ENCODE measurements at places on chromosomes 13 and 19.

DNA sequence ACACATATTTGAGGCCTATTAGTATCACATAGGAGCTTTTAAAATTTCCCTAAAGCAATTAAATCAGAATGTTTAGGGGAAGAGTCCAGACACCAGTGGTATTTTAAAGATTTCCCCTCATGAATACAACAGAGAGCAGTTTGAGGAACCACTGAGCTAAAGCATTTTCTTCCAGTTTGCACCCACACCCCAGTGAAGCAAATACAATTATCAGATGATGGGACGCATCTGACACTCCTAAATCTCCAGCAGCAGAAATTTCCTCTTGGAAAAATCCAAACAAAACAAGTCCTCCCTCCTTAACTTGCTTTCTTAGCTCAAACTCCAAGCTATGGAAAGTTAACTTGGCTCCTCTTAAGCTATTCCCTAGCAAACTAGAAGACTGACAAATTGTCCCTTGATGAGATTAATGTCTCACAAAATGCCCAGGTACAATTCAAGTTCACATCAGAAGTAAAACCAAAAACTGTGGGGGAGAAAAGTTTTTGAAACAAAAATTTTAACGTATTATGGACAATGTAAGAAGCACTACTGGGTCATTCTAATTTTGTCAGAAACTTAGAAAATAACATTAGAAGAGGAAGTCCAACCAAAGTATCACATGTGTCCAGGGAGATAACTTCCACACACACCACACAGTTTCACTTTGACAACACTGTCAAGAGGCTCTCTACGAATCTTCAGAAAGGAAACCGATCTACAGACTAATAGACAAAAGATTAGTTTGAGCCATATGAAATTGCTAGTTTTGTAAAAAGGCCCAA lies 74.1 kb downstream of the ABCC4 start:
- no peak for DNase-seq

DNA sequence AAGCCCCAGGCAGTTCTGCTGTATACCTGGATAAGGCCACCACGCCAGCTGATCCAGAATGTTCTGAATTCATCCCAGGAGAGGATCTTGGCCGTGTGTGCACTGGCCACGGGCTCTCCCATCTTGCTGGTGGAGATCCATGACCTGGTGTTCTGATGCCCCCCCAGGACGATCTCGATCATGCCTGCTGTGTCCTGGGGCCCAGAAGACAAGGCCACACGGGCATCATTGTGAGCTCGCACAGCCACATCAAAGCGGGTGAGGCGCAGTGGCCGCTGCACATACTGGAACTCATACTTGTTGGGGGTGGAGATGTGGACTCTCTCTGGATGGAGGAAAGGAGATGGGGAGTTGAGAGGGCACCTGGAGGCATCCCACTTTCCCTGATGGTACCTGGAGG lies 40.1 kb downstream of the F2RL3 start:
- no peak for DNase-seq

GRCh38 chr19:2283835-2284507 lies 2.0 kb upstream of the PEAK3 start:
- no peak for DNase-seq

DNA sequence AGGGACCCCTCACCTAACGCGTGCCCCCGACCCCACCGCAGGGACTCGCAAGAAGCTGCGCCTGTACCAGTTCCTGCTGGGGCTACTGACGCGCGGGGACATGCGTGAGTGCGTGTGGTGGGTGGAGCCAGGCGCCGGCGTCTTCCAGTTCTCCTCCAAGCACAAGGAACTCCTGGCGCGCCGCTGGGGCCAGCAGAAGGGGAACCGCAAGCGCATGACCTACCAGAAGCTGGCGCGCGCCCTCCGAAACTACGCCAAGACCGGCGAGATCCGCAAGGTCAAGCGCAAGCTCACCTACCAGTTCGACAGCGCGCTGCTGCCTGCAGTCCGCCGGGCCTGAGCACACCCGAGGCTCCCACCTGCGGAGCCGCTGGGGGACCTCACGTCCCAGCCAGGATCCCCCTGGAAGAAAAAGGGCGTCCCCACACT lies 4.7 kb upstream of the MYBPC2 start:
- peak; percentile 11 for DNase-seq

GRCh38 chr13:30128591-30128990 lies 178.8 kb downstream of the KATNAL1 start:
- no peak for DNase-seq

DNA sequence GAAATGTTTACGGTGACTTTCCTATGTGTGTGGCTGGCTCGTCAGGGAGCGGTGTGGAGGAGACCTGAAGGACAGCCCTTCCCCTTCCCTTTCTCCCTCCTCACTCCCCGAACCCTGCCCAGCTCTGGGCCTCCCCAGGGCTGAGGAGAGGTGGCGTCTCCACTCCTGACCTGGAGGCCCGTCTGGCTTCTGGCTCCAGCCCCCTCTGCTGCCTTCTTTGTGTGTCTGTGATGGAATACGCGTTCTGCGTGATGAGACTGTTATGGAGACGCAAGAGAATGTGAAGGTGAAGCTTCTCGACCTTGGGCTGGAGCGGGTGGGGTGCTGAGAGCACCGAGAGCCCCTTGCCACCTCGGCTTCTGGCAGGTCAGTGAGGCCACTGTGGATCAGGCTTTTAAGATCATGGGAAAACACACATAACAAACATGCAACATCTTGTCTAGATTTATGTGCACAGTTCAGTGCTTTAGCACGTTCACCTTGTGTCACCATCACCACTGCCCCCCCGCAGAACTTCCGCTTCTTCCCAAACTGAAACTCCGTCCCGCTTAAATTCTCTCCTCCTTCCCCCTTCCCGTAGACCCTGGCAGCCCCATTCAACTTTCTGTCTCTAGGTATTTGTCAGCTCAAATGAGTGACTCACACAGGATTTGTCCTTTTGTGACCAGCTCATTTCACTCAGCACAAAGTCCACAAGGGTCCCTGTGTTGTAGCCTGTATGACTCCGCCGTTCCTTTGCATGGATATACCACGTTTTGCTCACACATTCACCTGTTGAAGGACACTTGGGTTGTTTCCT lies 24.7 kb downstream of the ATP11A start:
- DNase-seq = no peak
